ENCODE measurements at places on chromosomes 1 and 21.

- no peak for DNase-seq
Observed at GRCh38 chr1:187491082-187491720, 662.5 kb downstream of the PLA2G4A start.

DNA sequence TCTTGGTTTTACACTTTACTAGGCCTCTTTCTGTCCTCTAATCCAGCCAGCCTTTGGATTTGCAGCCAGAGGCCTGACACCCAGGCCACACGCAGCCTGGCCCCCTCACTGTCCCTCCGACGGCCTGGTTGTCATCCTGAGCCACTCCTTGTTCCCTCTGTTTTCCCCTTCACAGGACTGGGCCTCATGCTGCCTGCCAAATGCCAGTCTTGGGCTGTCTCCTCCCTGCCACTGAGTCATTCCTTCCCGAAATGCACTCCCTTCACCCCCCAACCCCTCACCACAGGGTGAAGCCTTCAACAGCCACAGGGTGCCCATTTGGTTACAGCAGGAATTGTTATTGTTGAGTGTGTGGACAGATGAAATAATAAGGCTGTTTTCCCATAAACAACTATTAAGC is 21.3 kb downstream of the ACOT11 start:
- DNase-seq = no peak

- DNase-seq = no peak
Observed at GRCh38 chr1:193448682-193449461, 262.5 kb upstream of the B3GALT2 start.

GRCh38 chr1:32768110-32768850 is 48.9 kb downstream of the YARS1 start:
- DNase-seq = no peak

DNA sequence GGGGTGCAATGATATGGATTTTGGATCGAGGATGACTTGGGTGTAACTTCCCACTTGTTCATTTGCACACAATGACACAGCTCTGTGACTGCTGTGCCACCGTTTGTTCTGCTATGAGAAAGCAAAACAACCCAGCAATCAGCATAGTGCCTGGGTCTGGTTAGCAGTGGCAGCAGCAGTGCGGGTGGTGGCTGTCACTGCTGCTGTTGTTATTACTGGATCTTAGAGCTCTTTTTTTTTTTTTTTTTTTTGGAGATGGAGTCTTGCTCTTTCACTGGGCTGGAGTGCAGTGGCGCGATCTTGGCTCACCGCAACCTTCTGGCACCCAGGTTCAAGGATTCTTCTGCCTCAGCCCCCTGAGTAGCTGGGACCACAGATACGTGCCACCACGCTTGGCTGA is 56.9 kb downstream of the TBCE start:
- DNase-seq = no peak

- DNase-seq = no peak
Observed at GRCh38 chr1:100485855-100486258, 52.1 kb upstream of the GPR88 start.

DNA sequence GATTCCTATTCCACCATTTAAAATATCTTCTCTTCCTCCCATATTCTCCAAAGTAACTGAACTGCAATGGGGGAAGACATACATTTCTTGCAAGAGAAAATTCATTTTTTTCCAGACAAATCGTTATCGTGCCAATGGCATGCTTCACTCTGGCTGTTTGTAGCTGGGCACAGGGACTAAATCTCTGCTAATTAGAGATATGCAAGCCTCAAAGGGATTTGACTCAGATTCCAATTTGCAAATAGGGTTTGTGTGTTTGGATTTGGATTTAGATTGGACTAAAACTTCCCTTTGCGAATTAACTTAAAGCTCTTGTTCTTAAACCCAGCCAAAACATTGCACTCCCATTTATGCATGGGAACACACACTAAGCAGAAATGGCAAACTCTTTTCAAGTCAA is 276.2 kb upstream of the DUSP10 start:
- no peak for DNase-seq

DNA sequence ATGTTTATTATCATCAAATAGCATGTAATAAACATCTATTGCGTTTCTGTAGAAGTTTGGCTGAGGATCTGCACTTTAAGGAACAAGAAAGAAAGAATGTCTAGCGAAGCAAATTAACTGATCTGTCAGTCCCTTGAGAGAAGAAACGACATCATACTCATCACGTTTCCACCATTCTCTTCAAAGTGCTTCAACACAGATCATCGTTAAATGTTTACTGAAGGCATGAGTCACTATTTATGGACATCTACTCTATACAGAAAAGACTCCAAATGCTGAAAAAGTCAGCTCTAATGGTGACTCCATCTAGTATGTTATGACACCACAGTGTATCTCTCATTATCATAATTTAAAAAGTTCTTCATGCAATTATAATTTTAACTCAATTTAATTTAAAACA is 369.1 kb downstream of the RGS7 start:
- DNase-seq = no peak

DNA sequence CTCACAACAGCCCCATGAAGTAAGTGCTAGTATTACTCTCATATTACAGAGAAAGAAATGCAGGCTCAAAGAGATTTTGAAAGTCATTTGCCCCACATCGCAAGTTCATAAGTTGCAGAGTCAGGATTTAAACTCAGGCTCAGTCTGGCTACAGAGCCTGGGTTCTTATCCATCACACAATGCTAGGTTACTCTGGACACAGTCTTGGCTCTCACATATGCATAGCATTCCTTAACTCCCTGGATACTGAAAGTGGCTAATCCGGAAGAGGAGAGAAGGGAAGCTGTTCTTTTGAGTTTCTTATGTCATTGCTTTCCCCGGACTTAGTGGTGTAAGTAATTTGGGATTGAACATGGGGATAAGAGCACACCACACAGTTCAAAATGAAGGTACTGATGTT is 357.4 kb upstream of the PLXNA2 start:
- no peak for DNase-seq

GRCh38 chr1:108504447-108504846 is 54.3 kb downstream of the NBPF6 start:
- DNase-seq = no peak
